ENCODE measurements at places on chromosomes 4 and X. TPM values are rescaled to one million over a fixed set of nuclear protein-coding genes. Genes with fewer than 3 reads are reported as not detected.

CSAG3 gene
- not detected for total RNA-seq

DNA sequence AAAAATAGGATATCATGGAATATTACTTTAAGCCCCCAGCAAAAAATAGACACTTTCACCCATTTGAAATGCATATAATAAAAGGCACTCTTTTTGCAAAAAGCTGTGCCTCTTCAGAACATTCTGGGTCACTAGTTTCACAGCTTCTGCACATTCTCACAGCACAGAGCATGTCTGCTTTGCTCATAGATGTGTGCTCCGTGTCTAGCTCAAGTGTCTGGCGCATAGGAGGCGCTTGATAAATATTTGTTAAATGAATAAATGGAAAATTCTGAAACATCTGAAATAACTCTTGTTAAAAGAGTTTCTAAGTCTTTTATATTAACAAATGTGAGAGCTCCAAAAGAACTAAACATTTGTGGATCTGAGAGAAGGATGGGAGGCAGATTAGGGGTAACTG lies 275.2 kb downstream of the PTTG2 start:
- H3K4me1 ChIP-seq, result peaks cover 5% of the 10 kb centered on the region
- H3K36me3 ChIP-seq, result no peaks in the 10 kb centered on the region
- no peak for DNase-seq
- H3K27ac ChIP-seq, result no peak overlapping the region

DNA sequence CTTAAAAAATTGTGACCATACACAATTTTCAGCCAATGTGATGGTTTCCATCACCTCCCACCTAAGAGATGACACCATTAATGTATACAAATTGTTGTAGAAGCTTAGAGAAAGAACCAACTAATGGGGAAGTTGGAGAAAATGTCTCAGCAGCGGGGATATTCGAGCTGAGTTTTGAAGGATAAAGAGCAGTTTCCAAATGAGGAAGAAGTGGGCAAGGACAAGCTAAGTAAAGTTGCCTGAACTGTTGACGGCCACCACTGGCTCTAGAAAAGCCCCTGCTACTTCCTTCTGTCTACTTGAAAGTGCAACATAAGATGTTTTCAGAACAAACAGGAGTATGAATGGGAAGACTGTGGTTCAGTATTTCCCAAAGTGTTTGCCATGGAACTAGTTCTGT lies 92.0 kb downstream of the CHRNA9 start:
- no peak for DNase-seq
- H3K4me3 ChIP-seq, result no peak overlapping the region
- H3K27me3 ChIP-seq, result no peaks in the 10 kb centered on the region
- H3K4me1 ChIP-seq, result peaks cover 2% of the 10 kb centered on the region
- H3K27ac ChIP-seq, result no peak overlapping the region
- H3K36me3 ChIP-seq, result peaks cover 2% of the 10 kb centered on the region

PABPC1L2A gene
- not detected for total RNA-seq

GRCh38 chr4:51895158-51895557 lies 52.2 kb downstream of the DCUN1D4 start:
- peak overlapping the region; percentile 11 for H3K27ac ChIP-seq
- no peak for DNase-seq
- no peak overlapping the region for H3K4me3 ChIP-seq

GRCh38 chr4:5019274-5019673 lies at the start of gene CYTL1:
TSS of gene CYTL1 (minus strand) at chr4:5019458. CDS start at chr4:5019445, 13 bp downstream.
- H3K36me3 ChIP-seq, result no peaks in the 10 kb centered on the region
- no peak within 1 kb of the TSS for H3K27ac ChIP-seq
- H3K27me3 ChIP-seq, result peaks cover 45% of the 10 kb centered on the region
- no peak for DNase-seq
- H3K4me3 ChIP-seq, result no peak within 1 kb of the TSS

NEIL3 gene
- total RNA-seq, result 0.45 TPM

GRCh38 chrX:97260679-97261078 lies 377.0 kb downstream of the RPA4 start:
- no peak overlapping the region for H3K4me3 ChIP-seq
- DNase-seq, result no peak
- H3K27me3 ChIP-seq, result no peaks in the 10 kb centered on the region
- no peaks in the 10 kb centered on the region for H3K4me1 ChIP-seq

HPGD gene
- total RNA-seq, result 19.3 TPM

GRCh38 chr4:143773998-143774895 lies 73.8 kb upstream of the FREM3 start:
- no peak overlapping the region for H3K27ac ChIP-seq
- H3K27me3 ChIP-seq, result peaks cover 8% of the 10 kb centered on the region
- H3K4me3 ChIP-seq, result no peak overlapping the region
- H3K36me3 ChIP-seq, result peaks cover 6% of the 10 kb centered on the region
- DNase-seq, result no peak

- H3K4me1 ChIP-seq, result no peaks in the 10 kb centered on the region
- DNase-seq, result no peak
- no peaks in the 10 kb centered on the region for H3K27me3 ChIP-seq
- H3K27ac ChIP-seq, result no peak overlapping the region
- no peaks in the 10 kb centered on the region for H3K36me3 ChIP-seq
Measured at GRCh38 chr4:111773858-111774257, 371.4 kb upstream of the FAM241A start.

SLITRK4 gene
- not detected for total RNA-seq

DNA sequence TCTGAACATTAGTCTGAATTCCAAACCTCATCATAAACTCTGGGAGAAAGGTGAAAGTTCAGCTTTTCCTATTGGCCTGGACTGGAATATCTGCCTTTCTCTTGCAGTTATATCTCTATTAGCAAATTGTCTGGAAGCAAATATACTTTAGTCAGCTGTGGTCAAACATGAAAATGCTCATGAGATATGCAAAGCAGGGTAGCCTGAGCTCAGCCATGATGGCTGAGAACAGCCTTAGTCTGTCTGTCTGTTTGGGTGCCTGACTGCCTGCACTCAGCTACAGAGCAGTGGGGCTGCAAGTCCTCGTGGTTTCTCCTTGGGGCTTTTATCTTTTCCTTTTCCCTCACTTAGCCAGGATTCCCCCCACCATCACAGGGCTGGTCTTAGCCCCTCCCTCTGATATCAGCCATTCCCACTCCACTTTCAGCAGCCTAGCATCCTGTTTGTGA lies 19.5 kb upstream of the PGRMC2 start:
- DNase-seq, result no peak
- H3K27me3 ChIP-seq, result no peaks in the 10 kb centered on the region
- H3K4me3 ChIP-seq, result no peak overlapping the region
- H3K36me3 ChIP-seq, result peaks cover 3% of the 10 kb centered on the region
- H3K27ac ChIP-seq, result no peak overlapping the region

DNA sequence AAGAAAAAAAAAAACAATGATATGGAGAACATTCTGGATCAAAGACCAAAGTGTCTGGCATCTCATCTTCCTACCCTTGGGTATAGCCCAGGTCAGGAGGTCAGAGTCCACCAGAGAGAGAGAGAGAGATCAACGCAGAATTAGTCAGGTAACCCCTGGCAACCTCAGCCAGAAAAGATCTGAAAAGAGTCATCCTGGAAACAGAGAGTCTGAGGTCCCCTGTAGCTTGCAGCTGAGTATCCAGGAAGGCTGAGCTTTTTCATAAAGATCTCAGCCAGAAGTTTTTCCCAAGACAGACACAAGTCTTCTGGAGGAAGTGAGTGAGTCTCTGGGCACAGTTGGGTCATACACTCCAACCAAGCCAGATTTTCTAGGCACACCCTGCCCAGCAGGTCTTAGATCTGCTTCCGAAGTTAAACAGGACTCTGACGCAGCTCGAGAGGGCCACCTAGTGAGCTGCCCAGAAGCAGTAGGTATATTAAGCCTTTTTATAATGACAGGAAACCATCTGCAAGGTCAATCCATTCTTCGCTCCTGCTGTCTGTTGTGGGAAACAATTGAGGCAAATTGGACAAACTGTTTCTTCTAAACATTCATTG lies 35.7 kb downstream of the ACE2 start:
- peaks cover 4% of the 10 kb centered on the region for H3K4me1 ChIP-seq
- peaks cover 22% of the 10 kb centered on the region for H3K27me3 ChIP-seq
- H3K36me3 ChIP-seq, result no peaks in the 10 kb centered on the region
- no peak overlapping the region for H3K27ac ChIP-seq
- no peak for DNase-seq
- no peak overlapping the region for H3K4me3 ChIP-seq
